ENCODE measurements at places on chromosomes 4 and X.

DNA sequence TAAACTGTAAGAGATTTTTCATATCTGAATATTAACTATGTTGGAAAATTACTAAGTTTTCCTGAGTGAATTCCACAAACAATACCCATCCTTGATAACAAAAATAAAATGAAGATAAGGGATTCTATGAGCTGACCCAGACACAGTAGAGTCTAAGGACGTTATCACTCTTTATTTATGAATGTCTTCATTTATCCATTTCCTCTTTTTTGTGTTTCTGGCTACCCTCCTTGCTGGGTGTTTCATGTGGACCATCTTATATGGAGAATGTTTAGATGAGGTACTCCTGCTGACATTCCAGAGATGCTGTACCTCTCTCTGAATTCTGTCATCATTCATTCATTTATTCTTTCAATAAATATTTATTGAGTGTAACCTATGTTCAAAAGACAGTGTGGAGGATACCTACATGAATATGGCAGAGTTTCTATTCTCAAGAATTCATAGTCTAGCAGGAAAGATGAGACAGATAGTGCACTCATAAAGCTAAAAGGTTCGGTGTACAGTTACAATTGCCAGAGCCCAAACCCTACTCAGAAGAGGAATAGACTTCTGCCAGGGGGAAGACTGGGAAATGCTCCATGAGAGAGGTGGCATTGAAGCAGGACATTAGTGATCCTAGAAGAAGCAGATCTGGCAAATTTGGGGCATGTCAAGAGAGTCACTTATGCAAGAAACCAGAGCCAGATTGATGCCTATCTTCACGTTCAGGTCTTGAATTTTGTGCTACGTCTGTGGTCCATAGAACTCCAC lies 195.8 kb downstream of the MAML3 start:
- DNase-seq, result no peak

DNA sequence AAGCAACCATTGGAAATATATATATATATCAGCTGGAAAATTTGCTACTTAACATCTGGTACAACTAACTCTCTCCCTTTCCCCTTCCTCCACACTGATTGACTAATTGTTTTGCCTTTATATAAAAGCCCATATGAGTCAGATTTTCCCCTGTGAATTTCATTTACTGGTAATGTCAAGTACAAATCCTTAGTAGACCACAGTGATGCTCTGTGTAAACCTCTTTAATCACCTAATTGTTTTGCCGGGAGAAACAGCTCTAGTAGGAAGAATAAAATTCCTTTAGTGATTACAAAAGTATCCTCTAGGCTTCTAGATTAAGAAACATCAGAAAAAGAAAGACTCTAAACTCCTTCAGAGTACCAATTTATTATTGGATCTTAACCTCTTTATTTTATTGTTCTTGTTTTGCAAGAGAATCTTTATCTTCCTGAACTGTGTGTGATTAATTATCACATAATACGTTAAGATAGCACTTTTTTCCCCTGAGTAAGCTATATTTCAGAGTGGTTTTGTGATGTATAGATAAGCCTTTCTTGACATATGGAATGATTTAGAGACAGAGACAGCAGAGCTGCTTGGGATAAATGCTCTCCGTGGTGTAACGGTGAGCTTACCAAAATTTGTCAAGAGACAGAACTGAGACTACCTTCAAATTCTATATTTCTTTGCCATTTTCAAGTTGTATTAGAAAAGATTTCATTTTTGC lies 1606.4 kb upstream of the TENM3 start:
- no peak for DNase-seq

GRCh38 chrX:118964252-118964651 lies 10.2 kb upstream of the LONRF3 start:
- no peak for DNase-seq

DNA sequence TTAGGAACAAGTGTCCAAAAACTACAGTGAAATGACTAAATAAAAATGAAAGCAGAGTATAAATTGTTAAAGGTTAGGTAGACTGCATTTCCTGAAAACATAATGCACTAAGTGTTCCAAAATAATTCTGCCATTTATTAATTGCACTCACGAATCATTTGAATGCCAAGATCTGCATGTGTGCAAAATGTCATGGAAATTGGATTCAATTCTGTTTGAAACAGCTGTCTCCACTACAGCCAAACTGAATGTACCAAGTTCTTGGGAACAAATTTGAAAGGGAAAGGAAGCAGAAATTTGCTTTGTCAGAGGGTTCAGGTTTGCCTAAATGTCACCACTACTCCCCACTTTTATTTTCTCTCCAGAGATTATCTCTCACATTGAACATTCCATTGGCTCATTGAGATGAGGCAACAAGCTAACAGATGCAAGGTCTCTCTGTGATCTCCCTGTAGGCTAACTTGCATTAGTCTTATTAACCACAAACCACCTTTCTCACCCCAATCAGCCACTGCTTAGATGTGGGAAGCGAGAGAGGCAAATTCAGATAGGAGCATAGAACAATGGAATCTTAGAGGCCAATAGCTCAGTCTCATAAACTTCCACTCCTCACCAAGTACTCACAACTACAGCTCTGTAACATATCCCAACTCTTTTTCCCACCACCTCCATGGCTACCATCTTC lies 226.6 kb downstream of the KDR start:
- DNase-seq, result no peak

DNA sequence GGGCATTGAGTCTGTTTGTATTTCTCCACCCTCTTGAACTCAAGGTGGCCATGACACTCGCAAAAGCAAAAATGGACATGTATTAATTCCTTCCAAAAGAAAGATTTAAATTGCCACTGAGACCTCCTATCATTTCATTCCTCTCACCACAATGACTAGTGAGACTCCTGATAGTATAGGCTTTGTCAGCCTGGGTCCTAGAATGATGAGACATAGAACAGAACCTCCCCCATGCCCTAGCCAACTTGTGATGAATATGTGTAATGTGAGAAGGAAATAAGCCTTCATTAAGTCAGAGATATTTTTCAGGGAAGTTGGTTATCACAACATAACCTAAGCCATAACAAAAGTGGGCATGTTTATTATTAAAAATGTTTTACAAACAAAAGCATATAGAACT lies 62.5 kb downstream of the ASB9 start:
- DNase-seq, result no peak

- DNase-seq, result no peak
Observed at GRCh38 chr4:1124818-1125217, 11.5 kb upstream of the RNF212 start.

DNA sequence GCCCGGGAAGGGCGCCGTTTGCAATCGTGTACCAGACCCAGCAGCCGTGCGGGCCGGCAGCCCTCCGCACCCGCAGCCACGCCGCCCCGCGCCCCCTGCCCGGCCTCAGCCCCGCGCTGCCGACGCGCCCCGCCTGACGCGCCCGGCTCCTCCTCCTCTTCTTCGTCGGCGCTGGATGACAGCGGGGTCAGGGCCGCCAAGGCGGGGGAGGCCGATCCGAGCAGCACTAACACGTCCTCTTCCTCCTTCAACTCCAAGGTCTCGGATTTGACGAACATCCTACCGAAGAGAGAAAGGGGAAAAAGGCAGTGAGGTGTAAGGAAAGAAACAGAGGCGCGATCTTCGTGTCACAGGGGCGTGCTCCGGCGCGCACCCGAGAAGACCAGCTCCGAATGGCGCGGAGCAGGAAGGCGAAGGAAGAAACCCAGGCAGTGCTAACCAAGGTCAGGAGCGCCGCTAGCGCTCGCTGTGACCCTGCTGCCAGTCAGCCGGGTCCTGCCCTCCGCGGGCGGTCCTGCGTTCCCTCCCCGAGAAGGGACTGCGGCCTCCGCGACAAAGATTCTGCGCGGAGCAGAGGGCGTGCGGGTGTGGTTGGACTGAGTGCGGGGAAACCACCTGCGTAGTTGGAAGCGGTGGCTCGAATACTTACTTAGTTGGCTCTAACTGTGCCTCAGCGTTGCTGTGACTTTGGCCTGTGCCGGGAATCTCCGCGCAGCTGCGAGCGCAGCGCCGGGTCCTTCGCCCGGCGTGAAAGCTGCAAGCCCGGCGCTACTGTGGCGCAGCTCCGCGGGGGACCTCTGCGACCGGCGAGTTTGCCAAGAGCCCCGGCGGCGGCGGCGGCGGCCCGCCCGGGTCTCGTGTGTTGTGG lies 548 bp downstream of the NEUROG2 start:
- no peak for DNase-seq

GRCh38 chr4:145625677-145626622 lies 6.8 kb downstream of the MMAA start:
- no peak for DNase-seq

GRCh38 chr4:143289370-143289769 lies 47.3 kb upstream of the GAB1 start:
- no peak for DNase-seq

- DNase-seq, result peak; percentile 8
Observed at GRCh38 chr4:87838890-87839591, 6.3 kb downstream of the MEPE start.

- no peak for DNase-seq
Observed at GRCh38 chr4:138096384-138097062, 145.6 kb downstream of the SLC7A11 start.
